Prostate gland (tissue), 2 donors: ENCODE measurements at places on chromosomes 12 and 14. TPM values are rescaled to one million over a fixed set of nuclear protein-coding genes. Genes with fewer than 3 reads are reported as not detected.
A peak's percentile ranks its signal among the peaks of the same experiment; 100 is the strongest.

DNA sequence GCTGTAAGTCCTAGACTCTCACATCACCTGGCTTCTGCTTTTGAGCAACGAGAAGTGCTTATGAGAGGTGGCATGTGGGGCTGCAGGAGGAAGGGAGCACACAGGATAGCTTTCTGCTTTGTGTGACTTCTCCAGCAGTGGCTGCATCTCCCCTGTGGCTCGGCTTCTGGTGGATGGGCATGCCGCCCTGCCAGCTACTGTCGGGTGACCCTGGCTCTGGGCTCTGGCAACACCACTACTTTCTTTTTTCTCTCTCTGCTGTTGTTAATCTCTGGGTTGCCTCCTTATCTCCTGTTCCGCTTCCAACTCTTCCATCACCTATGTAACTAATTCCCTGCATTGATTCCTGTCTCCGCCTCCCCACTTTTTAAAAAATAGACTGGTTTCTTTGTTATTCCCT, 209.1 kb upstream of the DAAM1 start:
- H3K27ac ChIP-seq, result no peak overlapping the region
- H3K27me3 ChIP-seq, result no peaks in the 10 kb centered on the region
- DNase-seq, result no peak

Gene NAV3
- total RNA-seq, result 9.0 TPM

DNA sequence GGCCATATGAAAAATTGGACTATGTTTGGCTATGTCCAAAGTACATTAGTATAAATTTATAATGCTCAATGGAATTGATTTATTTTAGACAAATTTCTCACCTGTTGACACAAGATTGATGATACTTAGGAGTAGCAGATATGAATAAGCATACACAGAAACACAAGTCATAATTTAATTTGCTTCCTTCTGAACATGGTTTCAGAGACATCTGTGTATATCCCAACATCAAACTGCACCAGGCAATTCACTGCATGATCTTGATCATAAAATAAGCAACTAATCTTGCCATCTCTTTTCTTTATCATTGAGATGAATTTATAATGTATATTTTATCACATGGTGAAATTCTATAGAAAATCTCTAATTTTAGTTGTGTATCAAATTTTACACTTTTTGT, 3.8 kb downstream of the CLECL1 start:
- H3K4me3 ChIP-seq, result no peak overlapping the region
- H3K27me3 ChIP-seq, result no peaks in the 10 kb centered on the region
- no peak overlapping the region for H3K27ac ChIP-seq
- DNase-seq, result no peak
- H3K4me1 ChIP-seq, result no peaks in the 10 kb centered on the region

- peak; percentile 76 for DNase-seq
- H3K4me3 ChIP-seq, result no peak overlapping the region
Observed at GRCh38 chr14:37436519-37436918, 158.5 kb downstream of the FOXA1 start.

- no peak overlapping the region for H3K27ac ChIP-seq
- no peak for DNase-seq
- H3K4me1 ChIP-seq, result no peaks in the 10 kb centered on the region
Observed at GRCh38 chr14:41925409-41925808, 318.7 kb downstream of the LRFN5 start.
